ENCODE measurements at places on chromosomes 7 and 10.
A peak's percentile ranks its signal among the peaks of the same experiment; 100 is the strongest.

DNA sequence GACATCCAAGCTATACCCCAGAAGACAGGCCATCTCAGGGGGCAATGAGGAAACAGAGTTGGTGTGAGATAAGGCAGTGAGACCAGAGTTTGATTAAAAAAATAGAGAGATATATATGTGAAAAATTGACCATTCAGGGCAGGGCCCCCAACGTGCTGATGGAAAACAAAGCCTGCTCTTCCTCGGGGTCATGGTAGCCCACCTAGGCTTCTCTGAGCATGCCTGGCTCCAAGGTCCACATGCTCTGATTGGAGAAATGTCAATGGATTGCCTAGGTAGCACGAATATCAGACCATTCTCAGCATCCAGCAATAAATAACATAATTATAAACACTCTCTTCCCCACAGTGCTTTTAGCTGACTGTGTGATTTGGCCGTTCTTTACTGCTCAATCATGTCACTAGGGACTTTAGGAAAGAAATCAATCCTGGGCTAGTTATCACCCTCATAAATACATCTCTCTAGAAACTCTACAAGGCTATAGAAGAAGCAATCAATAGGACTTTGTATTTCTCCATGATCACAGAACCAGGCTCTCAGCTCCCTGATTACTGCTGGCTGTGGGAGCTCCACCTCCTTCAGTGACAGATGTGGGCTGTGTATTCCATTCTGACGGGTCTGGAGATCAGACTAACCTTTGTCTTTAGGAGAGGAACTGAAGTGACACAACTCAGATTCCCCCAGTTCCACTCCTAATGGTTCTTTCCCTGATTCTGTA is 766.4 kb downstream of the GRID1 start:
- DNase-seq = no peak

DNA sequence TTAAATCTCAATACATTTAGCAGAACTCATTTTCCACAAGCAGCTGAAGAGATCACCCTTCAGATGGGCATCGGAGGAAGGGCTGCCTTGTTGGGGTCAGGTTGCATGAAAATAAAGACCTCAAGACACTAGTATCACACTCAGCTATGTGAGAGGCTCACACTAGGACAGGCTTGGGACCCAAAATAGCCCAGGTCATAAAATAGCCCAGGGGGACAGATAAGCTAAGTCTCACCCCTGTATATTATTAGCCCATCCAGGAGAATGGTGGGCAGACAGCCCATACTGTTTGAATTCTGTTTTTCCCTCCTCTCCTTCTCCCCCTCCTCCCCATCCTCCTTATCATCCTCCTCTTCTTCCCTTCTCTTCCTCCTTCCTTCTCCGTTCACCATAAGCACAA is 415.1 kb upstream of the C7orf33 start:
- no peak for DNase-seq

GRCh38 chr7:1994931-1995330 is 237.8 kb downstream of the MAD1L1 start:
- DNase-seq = no peak

- DNase-seq = no peak
Observed at GRCh38 chr10:3702569-3702968, 82.4 kb downstream of the KLF6 start.

GRCh38 chr10:77553966-77554365 is 83.6 kb downstream of the KCNMA1 start:
- DNase-seq = no peak

DNA sequence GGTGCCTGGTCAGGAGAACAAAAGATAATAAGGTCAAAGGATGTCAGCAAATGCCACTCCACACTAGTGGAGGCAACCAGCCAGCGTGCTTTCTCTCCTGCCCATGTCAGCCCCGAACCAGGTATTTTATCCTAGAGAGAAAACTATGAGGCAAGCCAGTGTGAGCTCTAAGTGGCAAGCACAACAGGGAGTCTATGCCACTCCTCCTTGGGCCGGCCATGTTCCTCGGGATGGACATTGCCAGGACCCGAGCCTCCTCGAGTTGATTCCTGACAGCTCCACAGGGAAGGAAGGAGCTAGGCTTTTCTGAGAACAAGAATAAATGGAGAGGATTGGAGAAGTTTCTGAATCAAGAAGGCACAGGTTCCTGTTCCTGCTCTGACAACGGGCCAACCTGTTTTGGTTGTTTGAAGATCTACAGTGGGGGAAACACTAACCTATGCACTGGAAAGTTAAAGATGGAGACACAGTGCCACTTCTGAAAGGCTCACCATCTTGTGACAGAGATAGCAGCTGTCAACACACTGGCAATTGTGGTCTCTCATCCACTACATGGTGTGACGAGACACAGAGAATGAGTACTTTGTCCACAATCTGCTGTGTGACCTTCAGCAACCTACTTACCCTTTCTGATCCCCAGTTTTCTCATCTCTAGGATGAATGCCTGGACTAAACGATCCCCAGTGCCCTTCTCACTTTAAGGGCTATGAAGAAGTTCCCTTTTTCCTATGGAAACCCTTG is 28.8 kb downstream of the ABLIM1 start:
- DNase-seq = no peak

- no peak for DNase-seq
Observed at GRCh38 chr10:72039377-72039776, 49.0 kb downstream of the SPOCK2 start.

GRCh38 chr10:24355056-24355688 is 146.2 kb downstream of the KIAA1217 start:
- no peak for DNase-seq

DNA sequence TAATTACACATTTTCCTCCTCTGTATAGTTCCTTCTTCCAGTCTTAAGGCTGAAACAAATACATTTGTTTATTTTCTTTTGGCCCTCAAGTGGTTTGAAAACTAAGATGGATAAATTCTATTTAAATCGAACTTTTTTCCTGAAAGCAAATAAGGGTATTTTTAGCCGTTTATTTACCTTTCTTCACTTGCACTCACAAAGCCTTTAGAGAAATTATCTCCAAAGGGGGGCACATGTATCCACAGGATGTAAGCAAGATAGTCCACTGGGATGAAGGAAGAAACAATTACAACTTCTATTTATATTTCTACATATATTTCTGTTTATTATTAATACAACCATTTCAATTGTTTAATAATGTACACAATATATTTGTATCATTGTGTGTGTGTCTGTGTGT is 10.2 kb downstream of the CPA4 start:
- DNase-seq = no peak

- DNase-seq = peak; percentile 62
Observed at GRCh38 chr10:110337906-110338305, 33.2 kb upstream of the SMNDC1 start.

GRCh38 chr10:6530211-6530840 is 49.8 kb downstream of the PRKCQ start:
- no peak for DNase-seq

DNA sequence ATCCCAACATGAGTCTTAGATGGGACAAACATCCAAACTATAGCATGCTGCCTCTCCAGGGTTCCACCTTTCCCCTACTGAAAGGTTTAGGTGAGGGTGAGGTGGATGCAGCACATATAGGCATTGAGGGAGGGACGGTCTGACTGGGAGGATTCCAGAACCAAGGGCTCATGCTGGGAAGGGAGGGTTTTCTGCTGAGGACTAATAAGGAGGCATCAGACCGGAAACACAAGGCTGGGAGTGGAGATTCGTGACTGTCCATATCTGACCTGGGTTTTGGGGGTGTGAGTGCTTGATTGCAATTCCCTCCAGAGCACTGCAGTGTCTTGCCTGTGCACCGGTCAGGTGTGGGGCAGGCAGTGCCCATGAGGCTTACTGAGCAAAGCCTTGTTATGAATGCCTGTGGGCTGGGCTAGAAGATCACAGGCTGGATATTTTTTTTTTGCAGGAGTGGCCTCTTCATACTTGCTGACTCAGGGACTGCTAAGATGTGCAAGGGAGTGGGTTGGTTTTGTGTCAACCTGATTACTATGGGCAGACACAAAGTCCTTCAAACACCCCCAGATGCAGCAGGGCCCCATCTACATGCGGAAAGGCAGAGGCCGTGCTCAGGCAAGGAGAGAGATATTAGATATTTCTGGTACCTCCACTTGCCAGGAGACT is 26.7 kb downstream of the DMBT1 start:
- DNase-seq = no peak

GRCh38 chr7:116952635-116953371 is 498 bp upstream of the ST7 start:
- peak; percentile 53 for DNase-seq

DNA sequence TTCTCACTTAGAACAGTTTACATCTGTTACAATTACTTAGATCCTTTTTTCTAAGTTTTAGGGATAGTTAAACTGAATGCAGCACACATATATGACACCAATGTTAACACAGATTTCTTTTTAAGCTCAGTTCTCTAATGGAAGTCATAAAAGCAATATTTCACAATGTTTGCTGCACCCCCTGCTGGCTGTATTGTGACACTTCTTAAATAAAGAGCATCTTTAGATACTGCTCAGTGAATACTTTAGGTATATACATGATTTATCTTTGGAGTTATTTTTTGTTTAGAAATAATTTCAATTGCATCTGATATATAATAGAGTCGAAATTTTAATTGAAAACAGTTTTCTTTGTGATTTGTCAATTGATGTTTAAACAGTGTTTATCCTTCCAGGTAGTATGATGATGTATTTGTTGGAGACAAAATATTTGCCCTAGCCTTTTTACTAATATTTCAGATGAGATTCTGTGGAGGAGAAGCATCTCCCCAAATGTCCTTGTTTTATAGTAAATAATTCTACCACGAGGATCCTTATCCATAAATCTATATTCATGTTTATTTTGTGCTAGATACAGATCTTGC is 174.4 kb downstream of the ST7 start:
- DNase-seq = peak; percentile 61

- peak; percentile 55 for DNase-seq
Observed at GRCh38 chr7:155808549-155809331, 3.5 kb downstream of the SHH start.

DNA sequence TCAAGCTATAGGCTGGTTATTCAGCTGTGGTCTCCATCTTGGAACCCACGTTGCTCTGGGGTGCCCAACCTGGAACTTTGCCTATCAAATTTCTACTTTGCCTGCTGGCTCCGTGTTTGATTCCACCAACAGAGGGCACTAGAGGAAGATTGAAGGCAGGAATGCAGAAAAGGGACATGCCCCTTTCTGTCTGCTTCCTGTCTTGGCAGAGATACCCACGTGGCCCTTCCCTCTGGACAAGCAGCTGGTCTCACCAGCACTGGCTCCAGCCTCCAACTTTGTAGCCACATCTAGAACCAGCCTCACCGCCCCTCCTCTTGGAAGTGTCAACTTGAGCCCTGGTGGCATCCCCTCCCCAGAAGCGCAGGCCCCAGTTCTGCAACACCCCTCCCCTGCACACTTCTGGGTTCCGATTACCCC is 52.1 kb upstream of the ZNF438 start:
- DNase-seq = peak; percentile 52

DNA sequence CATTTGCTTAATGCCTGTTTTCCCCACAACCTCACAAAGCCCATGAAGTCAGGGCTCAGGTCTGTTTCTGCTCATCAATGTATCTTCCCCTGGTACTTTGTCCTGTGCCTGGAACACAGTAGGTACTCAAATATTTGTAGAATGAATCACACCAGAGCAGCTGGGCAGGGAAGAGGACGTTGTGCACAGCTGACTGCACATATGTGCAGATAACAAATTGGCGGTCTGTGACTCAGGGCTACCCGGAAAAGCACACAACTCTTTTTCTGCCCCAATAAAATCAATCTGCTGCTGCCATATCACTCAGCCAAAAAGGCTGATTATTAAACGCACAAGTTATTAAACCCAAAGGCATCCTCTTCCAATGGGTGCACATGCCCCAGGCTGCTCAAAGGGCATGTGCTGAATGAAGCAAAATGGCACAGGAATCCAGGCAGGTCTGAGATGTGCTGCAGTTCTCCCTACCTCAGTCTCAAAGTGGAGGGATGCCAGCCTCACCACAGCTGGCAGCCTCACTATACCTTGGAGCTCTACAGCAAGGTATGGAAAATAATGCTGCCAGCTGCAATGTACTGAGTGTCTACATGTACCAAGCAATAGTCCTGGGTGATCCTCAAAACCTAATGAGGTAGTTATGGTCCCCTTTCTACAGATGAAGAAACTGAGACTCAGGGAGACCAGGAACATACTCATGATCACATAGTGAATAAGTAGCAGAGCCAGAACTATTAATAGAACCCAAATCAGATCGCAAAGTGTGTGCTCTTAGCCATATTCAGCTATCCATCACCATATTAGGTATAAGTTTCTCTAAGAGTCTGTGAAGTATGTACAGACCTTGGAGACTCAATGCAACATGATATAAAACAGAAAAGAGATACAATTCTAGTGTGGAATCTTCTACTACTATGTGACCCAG is 43.4 kb downstream of the SORBS1 start:
- peak; percentile 78 for DNase-seq

DNA sequence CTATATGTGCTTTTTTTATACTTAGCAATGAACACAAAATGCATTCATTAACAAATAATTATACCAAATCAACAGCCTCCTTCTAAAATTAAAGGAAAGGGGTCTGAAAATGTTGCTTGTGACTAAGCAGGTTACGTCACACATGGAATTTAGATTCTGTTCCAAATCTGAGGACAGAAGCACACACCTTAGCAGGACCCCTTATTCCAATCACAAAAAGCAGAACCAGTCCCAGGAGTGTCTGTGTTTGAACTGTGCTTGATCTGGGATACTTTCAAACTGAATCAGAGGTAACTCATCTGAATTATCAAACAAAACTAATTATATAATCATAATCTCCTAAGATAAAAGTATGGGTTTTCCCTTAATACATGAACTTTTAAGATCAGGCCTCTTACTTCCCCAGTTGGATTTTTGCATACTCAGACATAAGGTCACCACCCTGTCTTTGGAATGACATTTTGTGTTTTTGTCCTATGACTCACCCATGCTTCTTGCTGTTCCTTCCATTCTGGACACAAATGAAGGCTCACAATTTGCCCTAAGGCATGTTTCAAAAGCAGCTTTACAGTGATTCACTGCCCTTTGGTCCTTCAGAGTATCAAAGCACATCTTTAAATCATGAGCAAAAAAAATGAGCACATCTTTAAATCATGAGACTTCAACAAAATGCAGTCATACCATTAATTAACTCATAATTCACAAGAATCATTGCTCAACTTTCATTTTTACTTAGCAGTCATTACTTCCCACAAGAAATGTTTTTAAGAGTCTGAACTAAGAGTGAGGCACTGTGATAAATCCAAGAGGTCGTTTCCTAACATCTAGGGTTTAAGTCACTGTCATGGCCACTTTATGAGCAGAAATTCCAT is 35.5 kb downstream of the SEMA3C start:
- peak; percentile 94 for DNase-seq

DNA sequence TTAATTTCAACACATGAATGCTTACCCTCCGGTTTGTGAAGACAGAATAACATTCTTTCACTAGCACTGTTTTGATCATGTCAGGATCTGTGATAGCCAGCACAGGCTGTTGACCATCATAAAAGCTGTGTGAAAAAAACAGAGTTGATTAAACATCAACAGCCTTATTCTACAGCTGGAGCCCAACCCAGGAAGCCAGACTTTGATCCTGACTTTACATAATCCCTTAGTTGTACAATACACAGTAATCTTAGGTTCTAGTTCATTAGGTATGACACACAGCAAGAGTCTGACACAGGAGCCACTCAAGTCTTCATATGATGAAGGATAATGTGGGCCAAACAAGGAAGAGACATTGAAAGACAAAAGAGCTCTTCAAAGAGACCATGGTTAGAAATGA is 11.4 kb downstream of the CYP3A4 start:
- DNase-seq = no peak

Data from Daoy (cell line).